ENCODE measurements at places on chromosomes 5 and 9. TPM values are rescaled to one million over a fixed set of nuclear protein-coding genes. Genes with fewer than 3 reads are reported as not detected.

DNA sequence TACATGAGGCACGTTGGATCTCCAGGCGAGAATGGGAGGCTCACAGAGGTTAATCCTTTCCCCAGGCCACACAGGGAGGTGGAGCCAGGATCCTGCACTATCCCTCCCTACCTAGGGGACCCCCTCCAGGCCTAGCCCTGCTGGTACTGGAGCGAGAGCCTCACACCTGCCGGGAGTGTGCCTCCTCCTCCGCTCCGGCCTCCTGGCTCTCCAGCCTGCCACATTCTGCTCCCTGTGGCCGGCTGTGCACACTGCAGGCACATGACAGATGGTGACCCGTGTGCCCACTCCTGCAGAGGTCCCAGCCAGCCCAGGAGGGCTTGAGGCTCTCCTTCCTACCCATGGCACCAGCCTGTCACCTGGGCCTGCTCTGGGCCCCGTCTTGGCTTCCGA lies 93.4 kb downstream of the RXRA start:
- DNase-seq = no peak
- no peak overlapping the region for H3K4me3 ChIP-seq
- H3K27ac ChIP-seq = no peak overlapping the region
- H3K4me1 ChIP-seq = no peaks in the 10 kb centered on the region
- H3K27me3 ChIP-seq = no peaks in the 10 kb centered on the region

GRCh38 chr5:4857761-4858160 lies 282.4 kb upstream of the ADAMTS16 start:
- no peaks in the 10 kb centered on the region for H3K36me3 ChIP-seq
- no peak for DNase-seq
- no peak overlapping the region for H3K4me3 ChIP-seq
- no peaks in the 10 kb centered on the region for H3K27me3 ChIP-seq

DNA sequence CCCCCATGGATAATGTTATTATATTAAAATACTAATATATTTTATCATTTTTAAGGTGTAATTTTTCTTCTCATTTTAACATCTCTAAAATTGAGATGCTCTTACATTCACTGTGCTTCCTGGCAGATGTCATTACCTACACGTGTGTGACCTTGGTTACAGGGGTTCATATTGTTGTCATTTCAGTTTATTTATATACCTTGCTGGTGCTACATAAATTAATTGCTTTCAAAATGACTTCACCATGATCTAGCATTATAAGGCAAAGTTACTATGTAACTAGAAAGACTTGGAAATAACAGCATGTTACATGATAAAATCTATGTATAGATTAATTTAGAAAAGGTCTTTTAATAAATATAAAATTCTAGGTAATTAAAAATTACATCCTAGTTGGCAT lies 60.9 kb downstream of the ARHGEF28 start:
- H3K27ac ChIP-seq = no peak overlapping the region
- H3K27me3 ChIP-seq = no peaks in the 10 kb centered on the region
- no peaks in the 10 kb centered on the region for H3K4me1 ChIP-seq
- DNase-seq = no peak
- no peak overlapping the region for H3K4me3 ChIP-seq

DNA sequence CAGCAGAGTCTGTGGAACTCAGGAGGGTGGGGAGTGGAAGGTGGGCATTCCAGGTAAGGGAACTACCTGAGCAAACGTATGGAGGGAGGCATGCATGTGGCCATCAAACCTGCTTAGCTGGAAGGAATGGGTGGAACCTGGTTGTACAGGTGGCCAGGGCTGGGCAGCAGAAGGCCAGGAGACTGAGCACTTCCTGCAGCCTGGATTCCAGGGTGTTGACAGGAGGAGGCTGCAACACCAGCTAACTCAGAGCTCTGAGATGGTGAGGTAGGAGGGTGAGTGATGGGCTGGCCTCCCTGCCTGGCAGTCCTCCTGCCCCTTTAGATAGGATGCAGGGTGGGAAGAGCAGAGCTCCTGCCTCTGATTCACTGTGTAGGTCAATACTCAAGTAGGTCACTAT lies 92.5 kb upstream of the CPEB4 start:
- no peaks in the 10 kb centered on the region for H3K4me1 ChIP-seq
- DNase-seq = no peak
- no peaks in the 10 kb centered on the region for H3K27me3 ChIP-seq

The PCDHGA4 gene
- 6.4 TPM for total RNA-seq

The DDX4 gene
- not detected for total RNA-seq

The GEMIN5 gene
- 19.3 TPM for total RNA-seq

The MYORG gene
- total RNA-seq = 2.9 TPM
